A673 (cell line): ENCODE measurements at places on chromosomes 5 and 9.

GRCh38 chr5:142527664-142528295 is 158.1 kb downstream of the FGF1 start:
- DNase-seq: no peak

GRCh38 chr9:123228967-123229366 is 39.4 kb downstream of the STRBP start:
- DNase-seq: no peak

- no peak for DNase-seq
Measured at GRCh38 chr5:172905346-172906140, 53.7 kb upstream of the RPL26L1 start.

- DNase-seq: no peak
Measured at GRCh38 chr9:128325629-128326028, 3.0 kb downstream of the COQ4 start.

DNA sequence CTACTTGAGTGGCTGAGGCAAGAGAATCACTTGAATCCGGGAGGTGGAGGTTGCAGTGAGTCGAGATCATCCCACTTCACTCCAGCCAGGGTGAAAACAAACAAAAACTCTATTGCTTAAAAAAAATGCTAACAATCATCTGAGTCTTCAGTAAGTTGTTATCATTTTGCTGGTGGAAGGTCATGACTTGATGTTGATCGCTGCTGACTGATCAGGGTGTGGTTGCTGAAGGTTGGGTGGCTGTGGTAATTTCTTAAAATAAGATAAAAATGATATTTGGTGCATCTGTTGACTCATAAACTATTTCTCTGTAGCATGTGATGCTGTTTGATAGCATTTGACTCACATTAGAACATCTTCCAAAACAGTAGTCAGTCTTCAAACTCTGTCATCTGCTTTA is 349.4 kb upstream of the PAPPA start:
- DNase-seq: no peak
